ENCODE measurements at places on chromosomes 2 and 18. TPM values are rescaled to one million over a fixed set of nuclear protein-coding genes. Genes with fewer than 3 reads are reported as not detected.

POLR1B gene
- 13.5 TPM for total RNA-seq

SOCS6 gene
- total RNA-seq, result 22.8 TPM

VWA3B gene
- 0.36 TPM for total RNA-seq

FRZB gene
- 122 TPM for total RNA-seq

IHH gene
- not detected for total RNA-seq

ATG16L1 gene
- 20.5 TPM for total RNA-seq

ZNF407 gene
- total RNA-seq, result 16.0 TPM

SLC9A4 gene
- total RNA-seq, result not detected

CAPG gene
- 67.1 TPM for total RNA-seq

ABHD1 gene
- total RNA-seq, result not detected

UCN gene
- 1.2 TPM for total RNA-seq

GPR75 gene
- 4.3 TPM for total RNA-seq

ANO7 gene
- total RNA-seq, result 5.4 TPM

UGT1A6 gene
- total RNA-seq, result not detected

Measured in aorta (tissue), 5 donors.